ENCODE measurements at places on chromosomes 1 and 21. TPM values are rescaled to one million over a fixed set of nuclear protein-coding genes. Genes with fewer than 3 reads are reported as not detected.

The VWA5B1 gene
- total RNA-seq = not detected

The SIPA1L2 gene
- total RNA-seq = 13.3 TPM

The LAX1 gene
- total RNA-seq = under 0.01 TPM

The TAF5L gene
- total RNA-seq = 20.6 TPM

The NOTCH2 gene
- total RNA-seq = 4.7 TPM

The ASB17 gene
- not detected for total RNA-seq

The TNFRSF14 gene
- 61.0 TPM for total RNA-seq

The MTOR gene
- total RNA-seq = 36.4 TPM

The GUCA2B gene
- total RNA-seq = not detected

The LMOD1 gene
- under 0.01 TPM for total RNA-seq

The GJA5 gene
- 0.32 TPM for total RNA-seq

The OR2L8 gene
- 0.31 TPM for total RNA-seq

The TNFRSF4 gene
- total RNA-seq = 2.1 TPM

The LAMC2 gene
- 71.0 TPM for total RNA-seq

The RGSL1 gene
- total RNA-seq = not detected

The PEF1 gene
- total RNA-seq = 75.1 TPM

The DPM3 gene
- 56.7 TPM for total RNA-seq

The NPHS2 gene
- total RNA-seq = not detected

The HAO2 gene
- total RNA-seq = not detected

The PTPN7 gene
- 0.49 TPM for total RNA-seq

The BARHL2 gene
- under 0.01 TPM for total RNA-seq

The MROH9 gene
- not detected for total RNA-seq

The PSRC1 gene
- 3.1 TPM for total RNA-seq

The FMO5 gene
- 2.6 TPM for total RNA-seq

The STXBP3 gene
- total RNA-seq = 89.1 TPM

The ADORA3 gene
- total RNA-seq = 0.16 TPM

The SLAMF9 gene
- total RNA-seq = not detected

The ADAMTSL4 gene
- total RNA-seq = under 0.01 TPM

The TCHHL1 gene
- not detected for total RNA-seq

The CFAP107 gene
- not detected for total RNA-seq

The TMEM81 gene
- 2.3 TPM for total RNA-seq

The SLC1A7 gene
- not detected for total RNA-seq

The CLCNKB gene
- total RNA-seq = under 0.01 TPM

The PSMG1 gene
- 46.8 TPM for total RNA-seq

The PEX19 gene
- total RNA-seq = 33.0 TPM

The CNKSR1 gene
- total RNA-seq = not detected

The NTMT2 gene
- not detected for total RNA-seq

The FLG gene
- total RNA-seq = not detected

The OR2W3 gene
- total RNA-seq = not detected

The LAMB3 gene
- 4.6 TPM for total RNA-seq

The PROX1 gene
- 0.49 TPM for total RNA-seq

The CFAP45 gene
- 0.13 TPM for total RNA-seq

The PTPRC gene
- total RNA-seq = not detected

The SFN gene
- total RNA-seq = 0.16 TPM

The TACSTD2 gene
- 33.0 TPM for total RNA-seq

The UMODL1 gene
- total RNA-seq = not detected

The BLACAT1 gene
- not detected for total RNA-seq

The KRTAP11-1 gene
- total RNA-seq = not detected

The ACAP3 gene
- 15.5 TPM for total RNA-seq

The PWP2 gene
- total RNA-seq = 1.1 TPM

The SPRR2A gene
- total RNA-seq = not detected

The LCE1A gene
- not detected for total RNA-seq

The GPR3 gene
- total RNA-seq = 0.19 TPM

The RCSD1 gene
- total RNA-seq = 22.5 TPM

The RIPK4 gene
- 0.06 TPM for total RNA-seq

The HMGCL gene
- 38.2 TPM for total RNA-seq
